ENCODE measurements at places on chromosomes 2 and 18.

DNA sequence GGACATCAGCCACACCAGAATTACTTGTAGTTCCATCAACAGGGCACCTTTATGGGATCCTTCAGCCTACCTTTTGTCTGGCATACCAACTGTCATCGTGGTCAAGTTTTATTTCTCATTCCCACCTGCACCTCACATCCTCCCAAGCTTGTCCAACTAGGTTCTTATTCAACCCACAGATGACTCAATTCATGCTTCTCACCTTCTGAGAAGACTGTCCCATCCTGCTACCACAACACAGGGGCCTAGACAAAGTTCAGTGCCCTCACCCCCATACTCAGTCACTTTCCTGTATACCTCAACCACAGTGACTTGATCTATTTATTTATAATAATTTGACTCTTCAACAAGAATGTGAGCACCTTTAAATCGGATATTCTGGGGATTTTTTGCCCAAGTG lies 114.4 kb upstream of the ACVR1C start:
- no peak for DNase-seq

- no peak for DNase-seq
Observed at GRCh38 chr2:224532441-224532840, 52.7 kb downstream of the CUL3 start.

GRCh38 chr18:65415098-65415497 lies 335.7 kb upstream of the CDH7 start:
- no peak for DNase-seq

DNA sequence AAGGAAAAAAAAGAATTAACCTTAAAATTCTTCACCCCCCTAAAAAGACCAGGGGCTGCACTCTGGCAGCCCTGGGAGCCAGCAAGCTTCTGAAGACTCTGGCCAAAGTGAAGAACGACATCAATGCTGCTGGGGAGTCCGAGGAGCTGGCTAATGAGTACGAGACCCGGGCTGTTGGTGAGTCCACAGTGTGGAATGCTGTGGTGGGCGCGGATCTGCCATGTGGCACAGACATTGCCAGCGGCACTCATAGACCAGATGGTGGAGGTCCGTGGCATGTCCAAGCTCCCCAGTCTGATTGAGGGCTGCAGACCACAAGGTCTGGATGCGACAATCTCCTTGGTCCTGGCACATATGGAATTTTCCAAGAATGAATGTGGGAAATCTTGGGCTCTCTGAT lies 47.4 kb downstream of the TRPM8 start:
- DNase-seq: no peak

DNA sequence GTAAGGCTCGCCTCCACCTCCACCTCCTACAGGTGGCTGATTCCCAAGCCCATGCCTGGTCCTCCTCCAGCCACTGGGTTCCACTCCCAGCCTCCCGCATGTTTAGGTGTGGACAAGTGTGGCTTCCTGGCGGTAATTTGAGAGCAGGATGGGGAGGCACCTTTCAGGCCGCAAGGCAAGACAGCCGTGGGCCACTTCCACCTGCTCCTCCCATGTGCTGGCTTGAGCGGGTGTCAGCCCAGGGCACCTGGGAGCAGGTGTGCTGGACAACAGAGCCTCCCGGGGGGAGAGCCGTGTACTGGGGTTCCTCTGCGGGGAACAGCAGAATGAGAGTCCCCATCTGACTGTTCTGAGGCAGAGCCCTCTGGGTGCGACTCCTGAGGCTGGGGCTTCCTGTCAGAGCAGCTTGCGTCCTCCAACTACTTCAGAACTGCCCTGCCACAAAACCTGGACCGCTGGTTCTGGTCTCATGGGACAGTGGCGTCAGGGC lies 83.9 kb downstream of the TPO start:
- no peak for DNase-seq

GRCh38 chr18:32271672-32272208 lies 81.9 kb downstream of the MEP1B start:
- no peak for DNase-seq

DNA sequence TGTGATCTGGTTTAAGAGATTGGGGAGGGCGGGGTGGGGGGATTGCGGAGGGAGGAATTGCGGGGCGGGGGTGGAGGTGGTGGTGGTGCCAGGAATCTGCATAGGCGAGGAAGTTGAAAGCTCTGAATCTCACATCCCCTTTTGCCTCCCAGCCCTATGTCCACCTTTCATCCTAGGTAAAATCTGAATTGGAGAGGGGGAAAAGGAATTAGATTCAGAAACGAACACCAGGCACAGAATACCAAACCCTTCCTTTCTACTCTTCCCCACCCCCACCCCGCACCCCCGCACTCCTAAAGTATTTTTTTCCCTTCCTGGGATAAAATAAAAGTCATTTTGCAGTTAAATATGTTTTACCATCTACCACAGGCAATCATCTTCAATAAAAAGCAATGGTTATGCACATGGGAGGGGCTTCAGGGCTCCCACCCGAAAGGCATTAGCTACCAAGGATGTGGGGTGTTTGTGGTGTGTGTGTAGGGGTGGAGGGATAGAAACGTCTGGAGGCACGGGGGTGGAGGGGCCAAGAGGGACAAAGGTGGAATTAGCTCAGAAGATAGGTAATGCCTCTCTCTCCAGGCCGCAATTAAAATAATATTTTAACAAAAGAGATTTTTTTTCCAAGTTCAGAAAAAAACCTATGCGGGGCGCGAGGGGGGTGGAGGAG lies 1.8 kb downstream of the IGFBP5 start:
- no peak for DNase-seq

GRCh38 chr2:201235860-201236811 lies 24.2 kb upstream of the CASP8 start:
- no peak for DNase-seq

DNA sequence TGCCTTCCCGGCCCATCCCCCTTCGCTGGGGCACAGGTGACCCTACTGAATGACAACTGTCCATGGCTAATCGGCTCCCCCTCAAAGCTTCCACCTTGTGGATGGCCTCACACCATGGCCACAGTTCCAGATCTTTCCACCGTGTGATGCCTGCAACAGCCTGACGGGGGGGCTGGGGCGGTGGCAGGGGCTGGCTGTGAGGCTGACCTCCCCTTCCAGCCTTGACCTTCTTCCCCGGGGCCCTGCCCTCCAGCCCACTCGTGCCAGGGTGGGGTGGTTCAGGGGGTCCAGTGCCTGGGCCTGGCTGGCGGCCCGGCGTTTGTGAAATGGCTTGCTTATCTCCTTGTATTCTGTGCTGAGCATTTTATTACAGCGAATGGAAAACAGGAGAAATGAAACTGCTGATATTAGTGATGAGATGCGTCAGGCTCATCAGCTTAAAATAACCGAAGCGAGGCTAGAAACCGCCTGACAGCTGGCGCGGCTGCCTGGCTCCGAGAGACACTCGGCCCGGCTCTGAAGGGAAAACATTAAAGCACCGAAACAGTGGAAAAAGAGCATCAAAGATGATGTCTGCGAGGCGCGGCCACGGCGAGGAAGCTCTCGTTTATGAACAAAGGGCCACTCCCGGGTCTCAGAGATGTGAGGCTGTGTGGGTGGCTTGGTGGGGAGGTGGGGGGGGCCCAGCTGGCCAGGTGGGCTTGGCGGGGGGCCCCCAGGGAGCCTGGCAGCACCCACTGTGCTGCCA lies 916 bp upstream of the PDCD1 start:
- no peak for DNase-seq

DNA sequence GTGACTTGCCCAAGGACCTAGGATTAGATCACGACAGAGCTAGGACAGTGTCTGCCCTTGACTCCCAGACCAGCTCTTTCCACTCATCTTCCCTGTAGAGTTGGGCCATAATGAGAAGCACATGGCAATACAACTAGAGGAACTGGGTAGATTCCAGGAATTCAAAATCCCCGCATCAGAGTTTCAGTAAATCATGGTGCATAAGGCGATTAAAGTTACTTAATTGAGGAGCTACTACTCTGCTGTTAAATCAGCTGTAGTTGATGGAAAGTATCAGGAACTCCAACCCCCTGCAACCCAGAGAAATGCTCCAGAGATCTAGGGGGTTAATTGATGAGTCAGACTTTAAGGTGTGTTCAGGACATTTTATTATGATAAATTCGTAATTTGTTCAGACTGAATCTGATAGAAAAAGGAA lies 5.7 kb downstream of the ANTXR1 start:
- DNase-seq: no peak

GRCh38 chr2:33796511-33796910 lies 197.4 kb upstream of the FAM98A start:
- DNase-seq: no peak

GRCh38 chr2:10278029-10278762 lies 24.5 kb upstream of the HPCAL1 start:
- no peak for DNase-seq

GRCh38 chr2:100984892-100985307 lies 17.2 kb upstream of the RPL31 start:
- no peak for DNase-seq

DNA sequence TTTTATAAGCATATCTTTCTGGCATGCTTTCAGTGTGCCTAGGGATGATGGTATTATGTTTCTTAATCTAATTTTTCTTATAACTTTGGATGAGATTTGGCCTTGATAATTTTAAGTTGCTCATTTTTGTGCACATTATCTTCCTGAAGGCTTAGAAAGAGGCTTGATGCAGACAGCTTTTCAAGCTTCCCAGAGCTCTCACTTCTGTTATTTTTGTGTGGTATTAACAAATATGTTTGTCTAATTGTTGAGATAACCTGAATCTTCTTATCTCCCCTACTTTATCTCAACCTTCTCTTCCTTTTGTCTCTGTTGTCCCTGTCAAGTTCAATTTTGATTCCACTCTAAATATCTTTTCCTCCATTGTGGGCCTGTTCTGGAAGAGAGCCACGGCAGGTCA lies 113.2 kb upstream of the LRRTM1 start:
- no peak for DNase-seq

- no peak for DNase-seq
Observed at GRCh38 chr18:47877892-47878291, 52.6 kb downstream of the SMAD2 start.

- DNase-seq: no peak
Observed at GRCh38 chr2:55165626-55166025, 66.5 kb downstream of the CLHC1 start.

DNA sequence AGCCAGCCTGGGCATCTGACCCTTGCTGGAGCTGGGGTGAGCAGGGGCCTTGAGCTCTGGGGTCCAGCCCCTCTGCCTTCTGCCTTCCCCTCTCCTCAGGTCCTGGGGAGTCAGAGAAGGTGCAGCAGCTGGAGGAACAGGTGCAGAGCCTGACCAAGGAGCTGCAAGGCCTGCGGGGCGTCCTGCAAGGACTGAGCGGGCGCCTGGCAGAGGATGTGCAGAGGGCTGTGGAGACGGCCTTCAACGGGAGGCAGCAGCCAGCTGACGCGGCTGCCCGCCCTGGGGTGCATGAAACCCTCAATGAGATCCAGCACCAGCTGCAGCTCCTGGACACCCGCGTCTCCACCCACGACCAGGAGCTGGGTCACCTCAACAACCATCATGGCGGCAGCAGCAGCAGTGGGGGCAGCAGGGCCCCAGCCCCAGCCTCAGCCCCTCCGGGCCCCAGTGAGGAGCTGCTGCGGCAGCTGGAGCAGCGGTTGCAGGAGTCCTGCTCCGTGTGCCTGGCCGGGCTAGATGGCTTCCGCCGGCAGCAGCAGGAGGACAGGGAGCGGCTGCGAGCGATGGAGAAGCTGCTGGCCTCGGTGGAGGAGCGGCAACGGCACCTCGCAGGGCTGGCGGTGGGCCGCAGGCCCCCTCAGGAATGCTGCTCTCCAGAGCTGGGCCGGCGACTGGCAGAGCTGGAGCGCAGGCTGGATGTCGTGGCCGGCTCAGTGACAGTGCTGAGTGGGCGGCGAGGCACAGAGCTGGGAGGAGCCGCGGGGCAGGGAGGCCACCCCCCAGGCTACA lies 3.8 kb downstream of the EMILIN1 start:
- DNase-seq: no peak

GRCh38 chr18:35084494-35085449 lies 43.6 kb downstream of the MAPRE2 start:
- no peak for DNase-seq

DNA sequence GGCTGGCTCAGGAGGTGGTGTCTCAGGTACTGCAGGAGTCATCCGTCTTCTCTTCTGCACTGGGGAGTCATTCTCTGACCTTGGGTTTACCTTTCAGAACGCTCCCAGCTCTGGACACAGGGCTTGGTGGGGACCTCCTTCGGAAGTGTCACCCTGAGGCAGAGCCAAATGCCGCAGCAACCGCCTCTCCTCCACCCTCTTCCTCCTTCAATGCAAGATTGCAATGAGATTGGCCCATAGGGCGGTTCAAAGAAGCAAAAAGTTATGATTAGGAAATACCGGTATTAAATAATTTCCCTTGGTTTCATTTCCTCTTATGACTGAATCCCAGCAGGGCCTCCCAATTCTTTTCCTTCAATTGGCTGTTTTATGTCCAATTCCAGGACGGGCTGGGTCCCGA lies 178.8 kb downstream of the ACKR3 start:
- DNase-seq: peak; percentile 73

- DNase-seq: no peak
Observed at GRCh38 chr2:136116813-136117390, 1.0 kb downstream of the CXCR4 start.

DNA sequence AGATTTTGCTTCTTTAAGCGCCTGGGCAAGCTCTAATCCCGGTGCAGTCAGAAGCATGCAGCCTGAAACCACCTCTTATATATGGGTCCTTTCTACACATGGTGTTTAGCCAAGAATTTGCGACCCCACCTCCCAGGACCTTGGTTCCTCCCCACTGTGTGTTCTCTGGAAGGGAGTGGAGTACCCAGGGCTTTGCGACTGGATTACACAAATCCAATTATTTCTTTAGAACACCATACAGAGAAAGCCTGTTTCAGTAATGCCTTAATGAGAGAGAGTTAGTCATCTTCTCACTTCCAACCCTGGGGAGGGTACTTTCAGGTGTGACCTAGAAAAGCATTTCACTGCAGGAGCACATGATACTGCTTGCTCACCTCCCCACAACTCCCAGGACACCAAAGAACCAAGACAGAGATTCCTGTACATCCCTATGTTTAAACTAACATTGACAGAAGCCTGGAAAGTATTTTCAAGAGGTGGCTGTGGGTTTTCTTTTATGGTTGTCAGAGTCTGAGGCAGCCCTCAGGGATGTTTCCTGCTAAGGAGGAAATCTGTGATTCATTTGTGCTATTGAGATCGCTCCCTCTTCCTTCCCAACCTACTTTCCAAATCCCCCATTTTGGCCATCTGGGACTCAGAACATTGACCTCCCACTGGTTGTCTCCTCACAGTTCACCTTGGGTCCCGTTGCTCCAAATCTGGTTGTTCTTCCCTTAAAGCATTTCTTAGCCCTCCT lies at the start of gene CAPN14:
Gene CAPN14, minus strand, starts transcription at position 51 of the 736 bp plus-strand sequence. CDS start 12,068 bp downstream, outside the sequence.
- no peak for DNase-seq

DNA sequence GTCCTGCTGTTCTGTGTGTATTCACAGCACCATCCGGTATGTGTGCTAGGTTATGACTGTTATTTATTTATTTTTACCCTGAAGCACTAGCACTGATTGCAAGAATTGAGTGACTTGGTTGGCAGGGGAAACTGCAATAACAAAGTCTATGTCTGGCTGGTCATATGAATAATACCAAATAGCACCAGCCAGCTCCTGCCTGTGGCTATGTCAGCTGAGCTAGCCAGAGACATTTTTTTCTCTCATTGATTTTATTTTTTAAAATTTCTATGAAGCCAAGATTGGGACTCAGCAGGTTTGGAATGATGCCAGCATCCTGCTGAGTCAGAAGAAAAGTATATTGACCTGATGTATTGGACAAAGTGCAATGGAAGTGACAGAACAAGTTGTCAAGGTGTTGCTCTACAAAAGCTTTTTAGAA lies 188.5 kb upstream of the CDH2 start:
- DNase-seq: no peak

GRCh38 chr2:101113441-101114267 lies 37.5 kb downstream of the TBC1D8 start:
- peak; percentile 94 for DNase-seq

Measured in SIG-M5 (cell line).